ENCODE measurements at places on chromosomes 2 and 18.

GRCh38 chr2:46999084-46999483, 83.5 kb upstream of the MCFD2 start:
- no peak for DNase-seq

GRCh38 chr2:165448406-165448805, 21.1 kb upstream of the CSRNP3 start:
- DNase-seq = no peak

- no peak for DNase-seq
Measured at GRCh38 chr18:31398191-31398590, 21.6 kb downstream of the DSG4 start.

DNA sequence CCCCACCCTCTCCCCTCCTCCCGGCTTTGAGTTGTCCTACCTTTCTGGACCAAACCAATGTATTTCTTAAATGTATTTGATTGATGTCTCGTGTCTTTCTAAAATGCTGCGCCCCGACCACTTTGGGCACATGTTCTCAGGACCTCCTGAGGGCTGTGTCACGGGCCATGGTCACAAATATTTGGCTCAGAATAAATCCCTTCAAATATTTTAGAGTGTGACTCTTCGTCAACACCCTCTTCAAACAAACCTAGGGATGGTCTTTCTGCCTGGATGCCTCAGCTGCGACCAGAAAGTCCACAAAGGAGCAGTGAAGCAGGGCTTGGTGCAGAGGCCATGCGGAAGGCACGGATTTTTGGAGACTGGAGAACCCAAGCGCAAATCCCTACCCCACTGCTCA, 1.1 kb upstream of the SLC35F6 start:
- DNase-seq = no peak

GRCh38 chr2:70718241-70718640, 49.8 kb downstream of the ADD2 start:
- DNase-seq = no peak

- DNase-seq = no peak
Measured at GRCh38 chr2:5990086-5990485, 297.9 kb downstream of the SOX11 start.

DNA sequence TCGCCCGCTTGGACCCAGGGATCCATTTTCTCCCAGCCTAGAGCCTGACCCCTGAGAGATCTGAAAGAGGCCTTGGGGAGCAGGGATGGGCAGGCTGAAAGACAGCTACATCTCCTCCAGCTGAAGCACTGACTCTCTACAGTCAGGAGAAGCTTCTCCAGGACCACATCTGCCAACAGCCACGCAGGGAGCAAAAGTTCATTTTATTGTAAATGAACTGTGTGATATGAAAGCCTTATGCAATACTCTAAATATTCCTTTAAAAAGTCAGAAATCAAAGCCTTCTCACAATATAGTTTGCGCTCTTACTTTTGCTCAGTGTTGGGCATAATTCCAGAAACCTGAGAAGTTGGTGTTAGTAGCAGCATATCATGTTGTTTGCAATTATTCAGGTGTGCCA, 428.9 kb upstream of the RAB6C start:
- DNase-seq = no peak

- DNase-seq = no peak
Measured at GRCh38 chr2:47617028-47617427, 165.9 kb upstream of the MSH6 start.

GRCh38 chr2:205868773-205869333, 186.6 kb downstream of the NRP2 start:
- no peak for DNase-seq

DNA sequence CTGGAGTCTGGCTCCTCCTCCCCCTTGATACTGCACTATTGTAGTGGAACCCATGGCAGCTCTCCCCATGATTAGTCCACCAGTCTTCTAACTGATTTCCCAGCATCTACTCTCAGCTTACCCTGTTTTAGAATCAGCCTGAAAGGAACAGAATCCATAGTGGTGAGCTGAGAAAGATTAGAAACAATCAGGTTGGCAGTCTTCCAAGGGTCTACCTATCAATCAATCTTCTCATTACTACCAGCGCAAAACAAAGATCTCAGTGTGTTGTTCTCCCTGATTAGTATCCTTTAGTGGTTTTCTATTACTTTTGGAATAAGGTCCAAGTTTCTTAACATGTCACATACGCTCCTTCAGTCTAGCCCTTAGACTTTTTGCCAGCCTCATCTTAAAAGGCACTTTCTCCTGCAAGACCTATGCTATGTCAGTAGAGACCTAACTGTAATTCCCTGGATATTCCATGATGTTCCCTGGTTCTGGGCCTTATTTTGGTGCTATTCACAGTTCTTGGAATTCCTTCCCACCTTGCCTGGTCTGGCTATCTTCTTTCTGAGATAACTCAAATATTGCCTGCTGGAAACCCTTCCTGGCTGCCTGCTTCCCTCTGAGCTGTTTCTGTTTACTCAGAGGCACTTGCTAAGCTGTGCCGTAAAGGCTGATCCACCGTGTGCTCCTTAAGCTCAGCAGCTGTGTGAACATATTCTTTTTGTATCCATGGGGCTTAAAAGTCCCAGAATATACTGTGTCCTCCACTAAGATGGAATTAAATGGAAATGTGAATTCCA, 32.6 kb downstream of the LAMA3 start:
- no peak for DNase-seq

- DNase-seq = no peak
Measured at GRCh38 chr2:66438498-66438833, 3.5 kb downstream of the MEIS1 start.

DNA sequence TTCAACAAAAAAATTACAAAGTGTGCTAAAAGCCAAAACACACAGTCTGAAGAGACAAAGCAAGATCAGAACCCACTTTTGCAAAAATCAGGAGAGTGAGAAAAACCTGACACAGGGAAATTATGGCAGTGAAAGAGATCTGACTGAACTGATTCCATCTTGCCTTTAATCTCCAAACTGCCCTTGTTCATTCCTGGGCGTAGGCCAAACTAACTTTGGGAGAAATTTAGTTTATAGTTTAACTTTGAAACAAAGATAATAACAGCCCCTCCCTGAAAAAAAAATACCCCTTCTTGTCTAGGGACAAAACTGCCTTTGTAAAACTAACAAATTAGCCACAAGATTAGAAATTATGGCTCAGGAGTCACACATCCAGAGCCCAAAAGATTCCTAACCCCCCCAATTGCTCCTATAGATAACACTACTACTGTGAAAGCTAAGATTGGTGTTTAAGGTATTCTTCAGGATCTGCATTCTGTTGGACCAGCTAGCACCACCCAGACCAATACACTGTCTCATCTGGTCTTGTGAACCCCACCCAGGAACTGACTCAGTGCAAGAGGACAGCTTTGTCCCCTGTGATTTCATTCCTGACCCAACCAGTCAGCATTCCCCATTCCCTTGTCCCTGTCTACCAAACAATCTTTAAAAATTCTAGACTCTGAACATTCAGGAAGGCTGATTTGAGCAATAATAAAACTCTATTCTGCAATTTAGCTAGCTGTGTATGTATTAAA, 226.1 kb upstream of the SH3BP4 start:
- no peak for DNase-seq

DNA sequence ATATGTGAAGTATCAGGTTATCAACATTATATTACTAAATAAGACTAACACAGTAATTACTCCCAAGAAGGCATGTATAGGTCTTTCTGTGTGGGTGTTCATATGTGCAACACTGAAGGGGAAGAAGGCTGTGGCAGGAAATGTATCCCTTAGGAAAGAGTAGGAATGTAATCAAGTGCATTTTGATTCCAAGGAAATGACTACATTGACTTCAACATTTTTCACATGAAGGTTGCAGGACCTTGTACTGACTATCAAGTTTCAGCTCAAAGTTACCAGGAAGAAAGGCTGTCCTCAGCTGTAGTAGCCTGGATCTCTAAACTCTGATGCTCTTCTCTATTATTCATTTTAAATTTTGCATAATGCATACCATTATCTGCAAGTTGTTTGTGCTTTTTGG, 680.8 kb downstream of the NYAP2 start:
- DNase-seq = no peak

DNA sequence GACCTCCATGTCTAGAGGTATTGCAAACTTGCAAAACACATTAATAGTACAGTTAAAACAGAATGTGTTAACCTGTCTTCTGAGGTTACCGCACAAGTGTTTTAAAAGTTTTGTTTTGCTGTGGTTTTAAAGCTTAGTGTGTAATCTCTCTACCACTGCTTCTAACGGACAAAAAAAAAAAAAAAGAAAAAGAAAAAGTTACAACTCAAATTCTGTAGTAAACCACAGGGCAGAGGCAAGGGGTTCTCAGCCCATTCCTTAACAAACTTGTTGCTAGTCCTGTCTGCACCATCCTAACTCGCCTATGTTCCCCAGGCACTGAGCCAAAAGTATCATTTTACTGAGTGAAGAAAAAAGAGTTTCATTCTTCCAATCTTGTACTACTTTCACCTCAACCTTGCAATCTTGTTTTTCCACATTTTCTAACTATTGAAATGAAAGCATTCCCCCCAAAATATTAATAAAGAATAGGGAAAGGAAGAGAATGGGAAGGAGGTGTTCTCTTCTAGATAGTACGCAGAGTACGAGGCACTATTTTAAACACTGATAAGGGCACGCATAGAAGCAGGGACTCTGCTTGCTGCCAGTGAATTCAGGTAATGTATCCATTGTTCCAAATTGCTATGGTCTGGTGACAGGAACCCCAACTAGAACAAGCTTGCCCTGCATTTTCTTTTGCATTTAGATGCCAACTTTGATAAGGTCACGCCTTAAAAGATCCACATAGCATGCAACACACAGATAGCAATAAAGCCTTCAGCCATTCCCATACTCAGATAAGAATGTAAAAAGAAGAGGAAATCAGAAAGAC, 47.1 kb downstream of the IKZF2 start:
- DNase-seq = no peak

- DNase-seq = no peak
Measured at GRCh38 chr18:2654928-2655177, 673 bp upstream of the SMCHD1 start.

DNA sequence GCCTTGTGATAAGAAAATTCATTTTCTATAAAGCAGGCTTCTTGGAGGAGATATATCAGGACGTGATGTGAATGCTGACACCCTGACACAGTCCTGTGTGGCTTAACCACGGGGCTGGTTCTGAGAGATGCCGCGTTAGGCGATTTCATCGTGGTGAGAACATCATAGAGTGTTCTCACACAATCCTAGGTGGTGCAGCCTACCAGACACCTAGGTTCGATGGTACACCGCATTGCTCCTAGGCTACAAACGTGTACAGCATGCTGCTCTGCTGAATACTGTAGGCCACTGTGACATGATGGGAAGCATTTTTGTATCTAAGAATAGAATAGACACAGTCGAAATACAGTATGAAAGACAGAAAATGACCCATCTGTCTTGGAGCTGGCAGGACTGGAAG, 82.5 kb downstream of the TNFRSF11A start:
- no peak for DNase-seq

- no peak for DNase-seq
Measured at GRCh38 chr2:100814453-100814852, 5.5 kb upstream of the NPAS2 start.

GRCh38 chr2:189783451-189783926, 650 bp downstream of the ORMDL1 start:
- DNase-seq = no peak

DNA sequence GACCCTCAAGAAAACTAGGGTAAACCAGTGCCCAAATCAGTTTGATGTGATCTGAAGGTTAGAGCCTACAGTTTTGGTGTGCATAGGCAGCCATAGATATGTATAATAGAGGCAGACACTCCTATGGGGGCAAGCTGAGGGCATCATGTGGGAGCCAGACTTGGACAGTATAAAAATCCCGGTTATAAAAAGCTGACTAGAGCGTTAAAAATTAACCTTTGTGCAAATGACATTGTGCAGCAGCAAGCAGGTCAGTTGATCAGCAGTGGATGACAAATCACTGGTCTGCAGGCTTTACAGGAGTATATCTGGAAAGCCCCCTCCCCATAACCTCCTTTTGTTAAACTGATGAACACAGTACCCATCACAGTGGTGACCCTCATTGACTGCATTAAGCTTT, 107.8 kb downstream of the CTNNA2 start:
- DNase-seq = no peak

DNA sequence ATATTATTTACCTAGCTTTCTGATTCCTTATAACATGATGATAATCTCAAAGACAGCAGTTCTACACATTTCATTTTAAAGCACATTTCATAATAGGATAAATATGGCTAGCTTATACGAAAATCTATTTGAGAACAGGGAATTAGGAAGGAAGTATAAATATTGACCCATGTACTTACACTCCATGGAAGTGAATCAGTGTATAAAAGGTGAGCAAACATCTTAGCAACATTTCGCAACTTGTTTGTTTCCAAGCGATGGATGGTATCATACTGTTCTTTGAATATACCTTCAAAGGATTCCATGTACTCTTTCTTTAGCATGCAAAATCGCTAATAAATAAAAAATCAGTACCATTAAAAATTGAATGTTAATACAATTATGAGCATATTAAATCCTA, 53.1 kb downstream of the CWC22 start:
- DNase-seq = no peak

GRCh38 chr2:67733517-67733916, 329.3 kb downstream of the C1D start:
- no peak for DNase-seq
